ENCODE measurements at places on chromosomes 12 and 14.

DNA sequence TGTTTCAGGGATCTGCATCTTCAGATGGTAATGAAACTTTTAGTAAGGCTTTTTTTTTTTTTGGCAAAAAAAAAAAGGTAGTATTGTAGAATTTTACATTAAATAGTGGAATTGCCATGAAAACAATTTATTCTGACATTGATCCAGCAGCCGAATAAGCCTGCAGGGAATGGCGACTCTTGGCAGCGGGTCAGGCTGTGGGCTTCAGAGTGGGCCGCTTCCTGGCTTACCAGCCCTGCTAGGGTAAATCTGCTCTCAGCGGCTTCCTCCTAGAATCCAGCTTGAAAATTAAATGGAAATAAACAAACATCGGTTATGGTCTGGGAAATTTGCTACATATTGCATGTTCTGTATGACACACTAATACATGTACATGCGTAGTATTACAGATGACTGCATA is 34.8 kb downstream of the SFSWAP start:
- DNase-seq, result no peak

DNA sequence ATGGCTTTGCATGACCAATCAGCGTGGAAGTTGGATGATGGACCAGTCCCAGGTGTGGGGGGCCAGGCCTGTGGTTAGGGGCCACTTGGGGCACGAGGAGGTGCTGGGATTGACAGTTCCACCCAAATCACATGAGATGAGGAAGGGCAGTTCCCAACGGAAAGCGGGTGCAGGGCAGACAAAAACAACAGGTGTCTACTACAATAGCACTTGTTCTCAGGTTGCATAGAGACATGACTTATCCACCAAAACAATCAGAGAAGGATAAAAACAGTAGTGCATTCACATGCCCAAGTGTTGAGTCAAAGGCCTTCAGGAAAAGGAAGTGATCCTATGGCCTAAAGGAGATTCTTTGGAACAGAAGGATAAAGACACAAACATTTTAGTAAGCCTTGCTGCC is 14.6 kb upstream of the EIF2B2 start:
- DNase-seq, result no peak

- DNase-seq, result no peak
Measured at GRCh38 chr12:126496201-126496600, 1431.0 kb downstream of the AACS start.

GRCh38 chr14:61482348-61483206 is 161.2 kb downstream of the PRKCH start:
- no peak for DNase-seq

GRCh38 chr14:90599748-90600507 is 203.1 kb downstream of the CALM1 start:
- no peak for DNase-seq

- DNase-seq, result no peak
Measured at GRCh38 chr12:116332705-116333380, 55.4 kb upstream of the MED13L start.

DNA sequence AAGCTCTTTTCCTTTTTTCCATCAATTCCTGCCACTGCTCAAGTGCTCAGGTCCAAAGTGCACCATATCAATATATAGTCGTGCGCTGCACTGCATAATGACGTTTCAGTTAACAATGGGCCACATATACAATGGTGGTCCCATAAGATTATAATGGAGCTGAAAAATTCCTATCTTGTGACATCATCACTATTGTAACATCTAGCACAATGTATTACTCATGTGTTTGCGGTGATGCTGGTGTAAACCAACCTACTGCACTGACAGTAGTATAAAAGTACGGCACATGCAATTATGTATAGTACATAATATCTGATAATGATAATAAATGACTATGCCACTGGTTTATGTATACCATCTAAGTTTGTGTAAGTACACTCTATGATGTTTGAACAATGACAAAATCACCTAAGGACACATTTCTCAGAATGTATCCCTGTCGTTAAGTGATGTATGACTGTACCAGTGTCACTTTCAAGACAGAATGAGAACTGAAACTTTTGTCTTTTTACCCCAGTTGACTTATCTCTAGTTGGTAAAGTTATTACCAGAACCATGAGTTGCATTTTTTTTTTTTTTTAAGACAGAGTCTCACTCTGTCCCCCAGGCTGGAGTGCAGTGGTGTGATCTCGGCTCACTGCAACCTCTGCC is 53.7 kb upstream of the INSM2 start:
- DNase-seq, result no peak

- DNase-seq, result no peak
Measured at GRCh38 chr12:3744229-3744901, 8.5 kb downstream of the CRACR2A start.

DNA sequence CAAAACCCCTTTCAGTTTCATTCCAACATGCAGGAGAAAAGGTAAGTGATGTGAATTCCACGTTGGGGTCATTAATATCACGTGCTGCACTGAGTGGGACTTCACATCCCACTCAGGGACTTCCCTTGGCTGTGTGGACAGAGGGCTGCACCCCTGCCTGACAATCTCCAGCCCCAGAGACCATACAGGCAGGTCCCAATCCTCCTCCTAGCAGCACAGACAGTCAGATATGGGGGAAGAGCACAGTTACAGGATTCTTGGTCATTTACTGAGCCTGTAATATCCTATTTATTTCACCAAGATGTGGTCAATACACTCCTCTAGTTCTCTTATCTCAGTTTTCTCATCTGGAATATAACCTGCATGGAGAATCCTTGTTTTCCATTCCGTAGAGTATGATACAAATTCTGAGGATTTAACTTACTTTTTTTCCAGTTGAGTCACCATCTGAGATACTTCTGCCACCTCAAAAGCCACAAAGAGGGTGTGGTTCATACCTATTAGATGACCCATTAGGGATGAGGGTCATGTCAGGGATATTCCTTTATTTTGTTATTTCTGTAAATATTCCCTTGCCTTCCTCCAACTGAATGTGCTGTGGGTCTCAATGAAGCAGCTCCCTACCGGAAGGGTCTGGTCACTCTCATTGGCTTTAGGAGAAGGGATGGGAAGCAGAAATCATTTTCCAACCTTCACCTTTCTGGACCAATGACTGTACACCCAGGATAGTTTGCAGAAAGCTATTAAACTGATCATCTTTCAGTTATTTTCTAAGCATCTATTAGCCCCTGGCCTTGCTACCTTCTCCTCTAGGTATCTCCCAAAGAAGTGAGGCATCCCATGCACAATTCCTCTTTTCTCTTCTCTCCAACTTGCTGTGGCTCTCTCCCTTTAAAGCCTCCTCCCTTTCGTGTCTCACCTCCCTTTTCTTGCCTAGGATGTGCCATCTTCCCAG is 43.0 kb upstream of the NTF3 start:
- DNase-seq, result no peak

DNA sequence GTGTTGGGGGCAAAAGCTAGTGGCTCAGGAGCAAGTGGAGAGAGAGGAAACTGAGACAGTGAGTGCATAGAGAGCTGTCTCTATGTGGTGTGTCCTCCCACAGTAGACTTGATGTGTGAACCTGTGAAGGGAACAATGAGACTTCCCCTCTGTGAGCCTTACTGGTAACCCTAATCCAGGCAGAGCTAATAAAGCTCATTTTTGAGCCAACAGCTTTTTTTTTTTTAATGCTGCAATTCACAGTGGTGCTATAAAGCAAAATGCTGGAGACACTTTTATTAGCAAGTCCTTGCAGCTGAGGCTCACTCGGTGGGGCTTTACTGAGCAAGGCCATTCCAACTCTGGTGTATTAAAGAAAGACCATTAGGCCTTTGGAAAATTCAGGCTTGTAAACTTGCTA is 26.9 kb downstream of the FBXW8 start:
- no peak for DNase-seq

DNA sequence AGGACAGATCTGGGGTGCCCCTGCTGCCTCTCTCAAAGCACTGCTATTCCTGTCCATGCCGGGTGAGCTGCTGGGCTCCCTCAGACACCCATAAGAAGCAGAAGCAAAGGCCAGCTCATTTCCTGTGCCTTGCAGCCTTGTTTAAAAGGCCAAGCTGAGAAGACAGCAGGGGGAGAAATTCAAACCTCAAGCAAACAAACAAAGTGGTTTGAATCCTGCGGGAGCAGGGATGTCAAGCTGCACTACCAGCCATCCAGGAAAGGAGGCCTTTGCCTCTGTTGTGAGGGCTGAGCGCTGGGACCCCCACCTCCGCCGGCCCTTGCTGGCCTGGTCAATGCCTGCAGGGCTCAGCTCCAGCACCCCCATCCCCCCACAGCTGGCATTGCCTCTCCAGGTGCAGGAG is 176.5 kb downstream of the PIWIL1 start:
- no peak for DNase-seq

- DNase-seq, result no peak
Measured at GRCh38 chr12:15334225-15334624, 11.9 kb downstream of the PTPRO start.

DNA sequence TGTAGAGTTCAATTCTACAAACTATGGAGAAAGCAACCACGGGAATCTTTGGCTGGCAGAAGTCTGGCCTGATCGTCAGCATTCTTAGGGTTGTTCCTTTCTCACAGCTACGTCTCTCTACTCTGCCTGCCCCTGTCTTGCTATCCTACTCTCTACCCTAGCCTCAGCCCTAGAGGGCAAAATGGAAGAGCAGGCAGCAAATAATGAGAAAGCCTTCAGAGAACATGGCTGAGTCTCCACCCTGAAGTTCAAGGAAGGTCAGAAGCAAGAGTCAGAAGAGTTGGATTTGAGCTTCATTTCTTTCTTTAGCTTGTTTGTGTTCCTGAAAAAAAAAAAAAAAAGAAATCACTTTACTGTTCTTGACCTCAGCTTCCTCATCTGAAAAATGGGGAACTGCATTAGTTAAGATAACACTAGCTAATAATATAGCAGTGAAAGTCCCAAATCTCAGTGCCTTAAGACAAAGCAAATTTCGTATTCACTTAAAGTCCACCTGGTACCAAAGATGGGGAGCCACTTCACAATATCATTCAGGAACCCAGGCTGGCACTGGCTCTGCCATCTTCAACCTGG is 50.2 kb upstream of the CCND2 start:
- no peak for DNase-seq

DNA sequence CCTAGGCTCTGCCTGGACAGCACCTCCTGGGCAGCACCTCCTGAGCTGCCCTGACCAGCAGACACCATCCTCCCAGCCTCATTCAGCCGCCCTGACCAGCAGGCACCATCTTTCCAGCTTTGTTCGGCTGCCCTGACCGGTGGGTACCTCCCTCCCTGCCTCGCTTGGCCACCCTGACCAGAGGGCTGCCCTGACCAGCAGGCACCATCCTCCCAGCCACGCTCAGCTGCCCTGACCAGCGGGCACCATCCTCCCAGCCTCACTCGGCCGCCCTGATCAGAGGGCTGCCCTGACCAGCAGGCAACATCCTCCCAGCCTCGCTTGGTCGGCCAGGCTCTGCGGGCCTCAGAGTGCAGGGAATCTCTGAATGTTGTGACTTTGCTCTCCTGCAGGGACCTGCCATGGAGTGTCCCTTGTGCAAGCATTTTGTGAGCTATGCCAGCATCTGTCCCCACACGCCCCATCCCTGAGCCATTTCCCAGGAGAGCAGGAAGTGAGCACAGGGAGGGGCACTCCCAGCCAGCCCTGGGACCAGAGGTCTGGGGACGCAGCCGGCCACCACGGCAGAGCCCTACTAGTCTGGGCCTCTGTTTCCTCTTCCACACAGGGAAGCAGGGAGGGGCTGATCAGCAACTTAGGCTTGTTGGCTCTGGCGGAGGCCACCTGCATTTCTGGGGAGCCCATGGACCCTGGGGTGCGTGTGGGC is 265.5 kb downstream of the SEC23A start:
- DNase-seq, result no peak

DNA sequence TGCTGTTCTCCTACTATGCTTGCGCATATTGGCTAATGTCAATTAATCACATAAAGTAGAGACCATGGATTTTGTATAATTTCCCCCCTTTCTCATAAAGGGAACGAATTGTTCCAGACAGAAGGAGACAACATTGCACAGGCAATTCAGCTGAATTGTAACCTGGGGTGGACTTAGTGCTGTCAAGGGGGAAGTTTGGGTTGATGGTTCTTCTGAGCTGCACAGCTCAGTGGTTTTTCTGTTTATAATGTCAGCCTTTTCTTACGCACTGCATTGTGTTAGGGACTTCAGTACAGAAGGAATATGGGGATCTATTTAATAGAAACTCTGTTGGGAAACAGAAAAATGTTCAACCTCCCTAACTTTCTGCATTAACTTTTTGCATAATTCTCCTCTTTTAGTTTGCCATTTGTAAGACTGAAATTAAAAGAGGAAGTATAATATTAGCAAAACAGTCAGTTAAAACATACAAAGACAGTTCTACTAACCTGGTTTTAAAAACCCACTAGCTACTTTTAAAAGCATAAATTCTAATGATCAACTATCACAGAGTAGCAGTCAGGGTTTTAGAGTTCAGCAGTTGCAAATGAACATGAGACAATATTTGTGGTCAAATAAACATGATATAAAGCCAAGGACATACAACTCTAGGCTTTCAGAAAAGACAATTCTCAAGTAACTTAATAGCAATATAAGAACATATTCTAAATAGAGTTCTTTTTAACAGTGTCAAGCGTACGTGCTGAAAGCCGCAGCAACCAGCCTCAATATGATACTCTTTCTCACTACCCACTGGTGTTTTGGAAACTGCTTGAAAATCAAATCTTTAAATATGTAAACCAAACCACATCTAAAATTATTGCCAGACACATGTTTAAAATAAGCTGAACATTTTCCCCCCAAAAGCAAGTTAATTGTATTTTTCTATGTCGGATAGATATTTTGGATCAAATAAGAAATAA is 393.0 kb downstream of the FSCB start:
- DNase-seq, result no peak

DNA sequence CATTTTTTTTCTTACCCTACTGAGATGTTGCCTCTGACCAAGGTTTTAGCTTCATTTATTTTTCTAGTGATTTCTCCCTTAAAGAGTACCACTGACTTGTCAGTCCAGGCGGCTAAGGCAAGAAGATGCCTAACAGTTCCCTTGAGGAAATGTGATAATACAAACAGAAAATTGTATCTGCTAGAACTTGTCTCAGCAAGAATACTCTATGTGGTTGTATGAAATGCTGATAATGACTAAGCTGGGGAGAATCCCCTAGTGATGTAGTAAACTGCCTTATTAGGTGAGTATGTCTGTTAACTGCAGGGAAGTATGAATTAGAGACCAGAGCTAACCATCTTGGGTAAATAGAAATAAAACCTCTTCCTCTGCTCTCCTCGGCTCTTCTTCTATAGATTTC is 6.7 kb downstream of the C12orf54 start:
- no peak for DNase-seq

DNA sequence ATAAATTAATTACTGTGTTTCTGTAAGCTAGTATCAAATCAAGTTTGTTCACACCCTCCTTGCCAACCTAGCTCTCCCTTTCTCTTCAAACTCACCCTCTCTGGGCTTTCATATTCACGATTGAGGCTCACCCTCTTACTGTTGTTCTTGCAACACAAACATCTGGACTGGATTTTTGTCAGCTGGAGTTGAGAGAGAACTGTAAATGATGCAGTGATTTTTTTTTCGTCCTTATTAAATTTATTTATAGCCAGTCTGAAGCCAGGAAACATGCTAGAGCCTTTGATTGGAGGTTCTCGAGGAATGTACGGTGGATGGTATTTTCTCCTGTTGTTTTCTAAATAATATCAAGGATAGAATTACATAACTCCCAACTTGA is 485.1 kb downstream of the ZFP36L1 start:
- DNase-seq, result no peak

- DNase-seq, result no peak
Measured at GRCh38 chr12:62724947-62725451, 210.0 kb downstream of the PPM1H start.

Measured in activated naive CD4-positive, alpha-beta T cell (primary cell).